ENCODE measurements at places on chromosomes 7 and 10.

- no peak for DNase-seq
Observed at GRCh38 chr10:95441547-95441923, 119.6 kb downstream of the SORBS1 start.

GRCh38 chr7:1559626-1560590, 3.9 kb upstream of the TMEM184A start:
- DNase-seq, result no peak

DNA sequence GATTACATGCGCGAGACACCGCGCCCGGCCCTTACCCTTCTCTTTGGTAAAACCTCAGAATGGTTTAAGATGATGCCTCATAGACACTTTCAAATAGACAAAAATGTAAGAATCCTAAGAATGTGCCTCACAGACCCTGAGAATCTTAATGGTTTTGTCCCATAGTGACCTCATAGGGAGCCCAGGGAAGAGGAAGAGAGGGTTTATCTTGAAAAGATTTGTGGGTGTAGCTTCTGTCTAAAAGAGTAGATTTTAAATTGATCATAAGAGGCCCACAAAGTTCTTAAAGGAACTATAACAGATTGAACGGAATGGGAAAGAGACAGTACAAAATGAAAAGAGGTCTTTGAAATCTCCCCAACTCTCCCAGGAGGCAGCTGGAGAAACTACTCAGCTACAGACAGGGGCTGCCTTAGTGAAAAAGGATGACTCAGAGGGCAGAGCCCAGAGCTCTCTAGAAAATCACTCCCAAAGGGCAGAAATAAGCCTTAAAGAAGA, 220.6 kb downstream of the ADRA2A start:
- no peak for DNase-seq

- DNase-seq, result no peak
Observed at GRCh38 chr10:128318366-128318765, 192.1 kb upstream of the MKI67 start.

DNA sequence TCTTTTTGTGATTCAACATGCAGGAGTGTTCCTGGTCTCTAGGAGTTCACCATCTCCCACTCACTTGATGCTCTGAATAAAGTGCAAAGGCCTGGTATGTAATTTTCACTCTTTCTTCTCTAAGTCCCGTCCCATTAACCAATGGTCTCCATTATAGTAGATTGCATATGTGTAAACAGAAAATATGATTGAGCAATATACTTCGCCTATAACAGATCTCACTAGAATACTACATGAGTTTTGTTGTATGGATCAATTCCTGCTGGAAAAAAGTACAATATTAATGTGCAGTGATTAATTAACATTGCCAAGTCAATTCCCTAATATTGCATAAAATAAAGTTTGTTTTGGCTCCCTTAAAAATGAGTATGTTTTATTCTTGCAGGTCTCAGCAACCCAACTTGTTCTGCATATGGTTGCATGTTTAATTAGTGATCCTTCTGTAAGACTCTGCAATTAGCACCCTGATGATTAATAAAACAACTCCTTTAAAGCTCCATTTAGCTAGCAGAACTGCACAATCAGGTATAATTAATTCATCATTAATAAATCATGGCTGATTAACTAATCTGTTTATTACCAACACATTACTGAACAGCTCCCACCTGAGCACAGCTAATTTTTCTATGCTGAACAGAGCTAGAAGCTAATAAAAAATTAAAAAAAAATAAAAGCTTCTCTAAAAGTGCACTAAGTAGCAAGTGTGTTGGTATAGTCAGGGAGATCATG, 37.8 kb upstream of the ATOH7 start:
- no peak for DNase-seq

GRCh38 chr7:157599491-157599890, 262.7 kb downstream of the DNAJB6 start:
- no peak for DNase-seq

DNA sequence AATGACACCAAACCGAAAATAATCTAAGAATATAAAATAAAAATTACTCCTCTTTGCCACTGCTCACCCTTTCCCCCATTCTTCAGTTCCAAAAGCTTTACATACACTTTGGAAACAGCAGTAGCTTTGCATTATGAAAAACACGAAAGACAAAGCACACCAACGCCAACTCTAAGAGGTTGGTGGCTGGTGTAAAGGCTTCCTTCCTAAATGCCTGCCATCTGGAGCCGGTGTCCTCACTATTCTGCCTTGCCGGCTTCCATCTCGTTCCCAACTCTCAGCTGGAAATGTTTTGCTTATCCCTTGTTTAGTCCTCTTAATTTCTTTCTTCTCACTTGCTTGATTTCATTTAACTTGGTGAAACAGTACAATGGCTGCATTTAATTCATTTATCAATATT, 281.1 kb upstream of the LRRN3 start:
- DNase-seq, result no peak

DNA sequence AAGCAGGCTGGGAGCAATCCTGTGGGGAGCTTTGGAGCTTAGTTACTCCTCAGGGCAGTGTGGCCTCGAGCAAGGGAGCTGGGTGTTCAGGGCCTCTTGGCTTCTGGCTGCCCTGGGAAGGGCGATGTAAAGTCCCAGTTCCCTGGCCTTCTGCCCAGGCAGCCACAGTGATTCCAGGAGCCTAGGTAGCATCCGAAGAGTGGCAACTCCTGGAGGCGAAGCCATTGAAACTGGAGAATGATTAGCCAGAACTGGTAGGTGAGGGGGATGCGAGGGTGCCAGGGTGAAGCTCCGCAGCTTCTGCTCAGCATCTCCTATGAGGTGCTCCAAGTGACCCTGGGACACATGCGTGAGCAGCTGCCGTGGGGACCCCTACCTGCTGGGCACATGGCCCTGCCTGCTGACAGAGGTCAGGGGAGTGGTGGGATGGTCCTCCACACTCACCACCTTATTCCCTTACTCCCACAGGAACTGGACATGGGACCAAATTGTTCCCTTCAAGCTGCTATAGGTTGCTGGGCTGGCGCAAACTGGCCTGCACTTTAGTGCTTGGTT, 7.8 kb upstream of the GDF2 start:
- DNase-seq, result no peak
